Lower leg skin (tissue), 4 donors: ENCODE measurements at places on chromosomes 11 and 22. TPM values are rescaled to one million over a fixed set of nuclear protein-coding genes. Genes with fewer than 3 reads are reported as not detected.

DNA sequence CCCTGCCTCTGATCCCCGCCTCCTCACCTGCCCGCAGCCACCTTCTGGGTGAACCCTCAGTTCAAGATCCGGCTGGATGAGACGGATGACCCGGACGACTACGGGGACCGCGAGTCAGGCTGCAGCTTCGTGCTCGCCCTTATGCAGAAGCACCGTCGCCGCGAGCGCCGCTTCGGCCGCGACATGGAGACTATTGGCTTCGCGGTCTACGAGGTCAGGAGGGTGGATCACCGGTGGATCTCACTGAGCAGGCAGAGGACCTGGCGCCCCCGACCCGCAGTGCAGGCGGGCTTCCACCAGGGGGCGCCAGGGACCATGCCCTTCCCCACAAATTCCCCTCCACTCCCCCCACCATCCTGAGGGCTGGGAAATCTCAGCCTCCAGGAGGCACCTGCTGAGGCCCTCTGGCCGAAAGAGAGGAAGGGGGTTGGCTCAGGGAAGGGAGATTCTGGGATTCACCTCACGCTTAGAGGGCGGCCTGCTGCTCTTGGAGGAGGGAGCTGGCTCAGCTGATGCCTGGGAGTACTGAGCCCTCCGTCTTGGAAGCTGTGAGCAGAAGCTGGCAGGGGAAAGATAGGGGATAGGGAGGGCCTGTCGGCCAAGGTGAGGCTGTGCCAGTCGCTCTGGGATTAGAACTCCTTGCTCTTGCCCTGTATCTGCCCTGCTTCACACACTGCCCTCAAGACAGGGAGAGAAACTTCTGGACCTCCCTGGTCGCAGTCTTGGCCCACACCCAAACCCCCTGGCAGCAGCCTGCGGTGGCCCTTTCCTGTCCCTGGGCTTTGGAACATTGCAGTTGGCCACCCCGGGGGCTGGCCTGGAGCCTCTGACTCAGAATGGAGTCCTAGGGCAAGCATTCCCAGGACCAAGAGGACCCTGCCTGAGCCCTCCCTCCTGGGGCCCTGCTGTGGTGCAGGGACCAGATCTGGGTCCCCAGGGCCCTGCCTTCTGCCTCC, 23.2 kb downstream of the CAPN1 start:
- no peak for DNase-seq

- DNase-seq = no peak
These were observed 13.4 kb downstream of the CXCR5 start for GRCh38 chr11:118896921-118897591.

The TRIM34 gene
- total RNA-seq = 2.7 TPM

DNA sequence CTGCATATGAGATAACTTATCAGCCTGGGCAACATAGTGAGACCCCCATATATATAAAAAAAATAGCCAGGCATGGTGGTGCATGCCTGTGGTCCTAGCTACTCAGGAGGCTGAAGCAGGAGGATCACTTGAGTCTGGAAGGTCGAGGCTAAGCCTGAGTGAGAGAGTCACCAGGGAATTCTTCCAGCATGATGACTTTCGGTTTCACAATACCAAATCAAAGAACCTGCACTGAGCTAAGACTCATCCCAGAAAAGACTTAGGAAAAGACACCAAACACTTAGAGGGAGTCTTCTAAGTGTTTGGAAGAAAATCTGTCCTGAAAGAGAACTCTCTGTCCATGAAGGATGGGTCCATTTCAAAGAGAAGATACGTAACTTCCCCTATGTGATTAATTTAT, 12.7 kb downstream of the STK33 start:
- DNase-seq = no peak

The DLG2 gene
- 50.9 TPM for total RNA-seq

- no peak for DNase-seq
These were observed 43.0 kb upstream of the NTM start for GRCh38 chr11:131327421-131327820.

DNA sequence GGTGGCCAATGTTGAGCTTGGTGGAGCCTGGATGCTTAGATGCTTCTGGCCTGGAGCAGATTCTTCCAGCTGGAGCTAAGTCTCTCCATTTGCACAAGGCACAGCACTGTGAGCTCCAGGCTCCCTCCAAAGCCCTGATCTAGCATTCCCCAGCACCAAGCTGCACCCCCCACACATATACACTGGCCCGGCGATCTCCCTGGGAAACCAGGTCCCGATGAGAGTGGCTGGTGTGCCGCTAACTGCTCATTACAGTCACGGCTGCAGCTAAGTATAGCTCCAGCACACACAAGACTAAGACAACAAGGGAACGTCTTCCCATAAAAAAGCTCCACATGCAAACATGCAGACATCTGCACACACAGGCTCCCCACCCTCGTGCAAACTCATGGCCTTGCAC, 17.6 kb downstream of the KCNC1 start:
- DNase-seq = no peak

The UPK3A gene
- total RNA-seq = not detected

DNA sequence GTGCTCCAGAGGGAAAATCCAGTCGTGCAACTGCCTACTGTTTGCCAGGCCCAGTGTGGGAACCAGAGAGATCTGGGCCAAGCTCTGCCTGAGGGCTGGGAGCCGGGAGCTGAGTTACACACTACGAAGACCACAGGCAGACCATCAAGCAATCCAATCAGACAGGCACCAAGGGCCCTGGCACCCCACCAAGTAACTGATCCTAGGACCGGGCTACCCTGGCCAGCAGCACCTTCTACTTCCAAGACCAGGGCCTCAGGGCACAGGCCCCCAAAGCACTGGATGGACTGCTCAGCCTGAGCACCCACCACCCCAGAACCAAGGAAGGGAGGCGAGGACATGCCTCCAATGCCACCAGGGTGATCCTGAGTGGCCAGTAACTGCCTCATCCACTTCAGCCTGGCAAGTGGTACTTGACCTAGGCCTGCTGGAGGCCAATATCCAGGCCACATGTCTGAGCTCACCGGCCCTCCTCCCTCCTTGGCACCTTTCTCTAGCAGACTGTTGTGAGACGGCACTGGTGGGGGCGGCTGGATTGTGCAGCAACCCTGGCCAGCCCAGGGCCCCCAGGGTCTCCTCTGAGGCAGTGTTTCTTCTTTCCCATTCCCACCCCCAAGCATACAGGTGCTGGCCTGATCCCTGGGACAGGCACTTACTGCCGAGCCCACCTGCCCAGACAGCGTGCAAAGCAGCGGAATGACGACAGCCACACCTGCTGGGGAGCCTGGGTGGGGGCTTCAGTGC, 20.7 kb upstream of the ARFGAP3 start:
- no peak for DNase-seq

DNA sequence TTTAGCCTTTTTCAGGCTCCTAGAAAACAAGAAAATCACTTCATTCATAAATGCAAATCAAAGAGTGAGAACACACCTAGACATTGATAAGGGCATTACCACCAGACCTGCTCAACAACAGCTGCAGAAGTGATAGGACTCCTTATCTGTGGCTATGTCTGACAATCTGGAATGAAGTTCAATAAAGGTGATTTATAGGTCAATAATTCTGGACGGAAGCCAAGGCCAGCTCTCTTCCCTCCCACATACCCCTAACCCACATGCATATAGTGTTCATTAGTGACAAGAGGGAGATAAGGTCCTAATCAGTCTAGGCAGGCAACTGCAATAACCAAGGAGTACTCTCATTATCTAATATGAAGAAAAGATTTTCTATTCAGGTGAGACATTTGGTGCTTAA, 111.3 kb downstream of the ETS1 start:
- no peak for DNase-seq

The SLN gene
- total RNA-seq = not detected

The JAML gene
- total RNA-seq = 0.76 TPM

The H19 gene
- 44.8 TPM for total RNA-seq

GRCh38 chr11:78200553-78200952, 11.8 kb downstream of the USP35 start:
- no peak for DNase-seq

DNA sequence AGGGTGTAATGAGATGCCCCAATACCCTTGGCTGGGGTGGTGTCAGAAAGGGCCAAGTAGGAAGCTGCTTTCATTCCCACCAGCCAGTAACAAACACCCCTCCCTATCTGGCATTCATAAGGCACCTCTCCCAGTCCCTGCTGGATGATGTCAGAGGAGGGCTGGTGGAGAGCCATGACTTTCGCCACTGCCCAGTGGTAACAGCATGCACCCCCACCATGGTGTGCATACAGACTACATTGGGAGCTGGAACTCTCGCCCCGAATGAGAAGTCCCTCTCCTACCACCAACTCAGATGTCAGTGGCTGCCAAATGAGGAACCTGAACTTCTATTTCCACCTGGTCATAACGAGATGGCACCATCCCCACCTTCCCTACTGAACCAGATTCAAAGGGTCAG, 73.3 kb downstream of the SGSM3 start:
- no peak for DNase-seq

- DNase-seq = no peak
These were observed 28.8 kb downstream of the SWAP70 start for GRCh38 chr11:9692691-9693090.

The PRCP gene
- total RNA-seq = 31.5 TPM

The OTOG gene
- not detected for total RNA-seq

DNA sequence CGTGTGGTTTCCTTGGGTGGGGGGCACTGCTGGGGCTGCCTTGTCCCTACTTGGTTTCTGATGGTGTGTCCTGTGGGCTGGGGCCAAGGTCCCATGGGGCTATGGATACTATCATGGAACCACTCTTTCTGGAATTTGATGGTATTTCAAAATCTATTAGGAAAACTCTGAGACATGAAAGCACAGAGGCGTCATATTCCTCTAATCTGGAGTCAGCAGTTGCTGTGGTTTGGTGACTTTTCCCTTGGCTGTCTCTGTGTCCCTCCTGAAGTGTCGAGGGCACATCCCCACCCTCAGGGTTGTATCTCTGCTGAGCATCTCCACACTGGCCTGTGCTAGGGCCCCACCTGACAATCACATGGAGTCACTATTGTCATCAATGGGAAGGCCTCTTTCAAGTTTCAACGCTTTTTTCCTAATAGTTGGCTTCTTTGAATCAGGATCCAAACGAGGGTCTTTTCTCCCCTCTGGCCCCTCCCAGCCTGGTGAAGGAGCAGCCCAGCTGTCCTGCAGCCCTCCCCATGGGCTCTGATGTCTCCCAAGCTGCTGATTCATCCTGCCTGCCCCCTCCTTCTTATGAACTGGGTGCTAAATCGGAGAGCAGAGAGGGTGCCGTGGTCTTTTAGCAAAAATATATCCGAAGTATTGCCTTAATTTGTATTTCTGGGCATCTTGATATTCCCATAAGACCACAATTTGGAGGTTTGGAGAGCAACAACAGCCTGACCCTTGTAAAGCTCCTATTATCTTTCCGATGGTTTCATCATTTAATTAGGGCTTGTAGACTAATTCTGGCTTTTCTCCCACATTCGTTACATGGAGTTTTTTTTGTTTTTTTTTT, 38.5 kb downstream of the MED15 start:
- no peak for DNase-seq

- no peak for DNase-seq
These were observed 429.5 kb downstream of the BUD13 start for GRCh38 chr11:116343270-116343669.

DNA sequence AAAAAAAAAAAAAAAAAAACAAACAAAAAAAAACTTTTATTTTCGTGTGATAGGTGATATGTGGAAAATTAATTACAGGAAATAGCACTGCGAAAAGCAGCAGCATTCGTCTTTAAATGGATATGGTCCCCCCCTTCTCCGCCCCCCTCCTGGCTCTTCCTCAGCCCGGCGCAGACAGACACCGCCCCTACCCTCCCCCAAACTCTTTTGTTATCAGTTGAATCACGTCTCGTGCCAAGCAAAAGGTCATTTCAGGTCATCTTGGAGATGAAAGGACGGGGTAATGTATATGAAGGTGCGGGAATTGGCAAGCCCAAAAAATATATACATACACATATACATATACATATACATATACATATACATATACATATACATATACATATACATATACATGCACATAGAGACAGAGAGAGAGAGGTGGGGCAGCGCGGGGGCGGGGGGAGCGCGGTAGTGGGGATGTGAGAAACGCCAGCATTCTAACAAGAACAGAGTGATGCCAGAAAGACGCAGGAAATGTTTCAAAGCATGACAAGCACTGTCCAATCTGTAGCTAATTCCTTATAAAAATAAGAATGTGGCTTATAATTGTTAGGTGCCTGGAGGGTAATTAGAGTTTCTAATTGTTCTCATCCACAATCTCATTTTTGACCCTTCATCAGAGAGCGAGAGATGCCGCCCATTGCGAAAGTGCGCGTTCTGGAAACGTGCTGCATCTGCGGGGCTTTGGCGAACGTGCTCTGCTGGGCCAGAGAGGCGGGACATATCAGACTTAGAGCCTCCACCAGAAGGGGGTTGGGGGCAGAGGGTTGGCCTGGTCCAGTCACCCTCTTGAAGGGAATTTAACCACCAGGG, 214.5 kb upstream of the UBASH3B start:
- peak; percentile 16 for DNase-seq

DNA sequence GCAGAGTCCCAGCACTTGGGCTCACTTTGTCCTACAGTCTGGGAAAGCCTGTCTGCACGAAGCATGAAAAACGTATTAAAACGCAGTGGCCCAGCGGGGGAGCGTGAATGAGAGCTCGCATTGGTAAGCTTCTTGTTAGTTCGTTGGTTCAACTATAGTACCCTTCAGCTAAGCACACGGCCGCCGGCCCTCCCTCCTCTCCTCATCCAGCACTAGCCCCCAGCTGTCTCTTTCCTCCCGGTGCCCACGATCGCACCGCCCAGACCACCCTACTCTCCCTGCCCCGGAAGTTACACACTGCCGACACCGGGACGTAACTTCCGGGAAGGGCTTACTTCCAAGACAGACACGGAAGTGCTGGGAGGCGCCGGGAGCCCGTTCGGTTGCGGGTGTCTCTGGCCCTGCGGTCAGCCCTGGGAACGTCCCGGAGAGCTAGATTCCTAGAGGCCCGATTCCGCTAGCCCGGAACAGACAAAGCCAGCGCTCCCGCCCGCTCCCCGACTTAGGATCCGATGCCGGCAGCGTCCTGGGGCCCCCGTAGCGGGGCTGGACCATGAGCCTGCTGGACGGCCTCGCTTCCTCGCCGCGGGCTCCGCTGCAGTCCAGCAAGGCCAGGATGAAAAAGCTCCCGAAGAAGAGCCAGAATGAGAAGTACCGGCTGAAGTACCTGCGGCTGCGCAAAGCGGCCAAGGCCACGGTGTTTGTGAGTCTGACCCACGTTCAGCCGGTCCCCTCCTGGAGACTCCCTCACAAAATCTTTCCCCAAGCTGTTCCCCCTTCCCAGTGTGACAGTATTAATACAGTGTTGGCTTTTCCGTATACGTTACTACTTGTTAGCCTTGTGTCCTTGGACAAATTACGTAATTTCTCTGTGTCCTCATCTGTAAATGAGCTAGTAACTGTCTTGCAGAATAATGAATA, at the start of gene TBRG1:
Gene TBRG1, plus strand, starts transcription at position 334 of the 921 bp plus-strand sequence. Its CDS starts 220 bp downstream, at position 554.
- DNase-seq = peak; percentile 96
